BE2C (cell line): ENCODE measurements at places on chromosomes 16 and 17.

GRCh38 chr17:59004338-59005111 is 102.2 kb downstream of the TRIM37 start:
- DNase-seq, result peak; percentile 63

DNA sequence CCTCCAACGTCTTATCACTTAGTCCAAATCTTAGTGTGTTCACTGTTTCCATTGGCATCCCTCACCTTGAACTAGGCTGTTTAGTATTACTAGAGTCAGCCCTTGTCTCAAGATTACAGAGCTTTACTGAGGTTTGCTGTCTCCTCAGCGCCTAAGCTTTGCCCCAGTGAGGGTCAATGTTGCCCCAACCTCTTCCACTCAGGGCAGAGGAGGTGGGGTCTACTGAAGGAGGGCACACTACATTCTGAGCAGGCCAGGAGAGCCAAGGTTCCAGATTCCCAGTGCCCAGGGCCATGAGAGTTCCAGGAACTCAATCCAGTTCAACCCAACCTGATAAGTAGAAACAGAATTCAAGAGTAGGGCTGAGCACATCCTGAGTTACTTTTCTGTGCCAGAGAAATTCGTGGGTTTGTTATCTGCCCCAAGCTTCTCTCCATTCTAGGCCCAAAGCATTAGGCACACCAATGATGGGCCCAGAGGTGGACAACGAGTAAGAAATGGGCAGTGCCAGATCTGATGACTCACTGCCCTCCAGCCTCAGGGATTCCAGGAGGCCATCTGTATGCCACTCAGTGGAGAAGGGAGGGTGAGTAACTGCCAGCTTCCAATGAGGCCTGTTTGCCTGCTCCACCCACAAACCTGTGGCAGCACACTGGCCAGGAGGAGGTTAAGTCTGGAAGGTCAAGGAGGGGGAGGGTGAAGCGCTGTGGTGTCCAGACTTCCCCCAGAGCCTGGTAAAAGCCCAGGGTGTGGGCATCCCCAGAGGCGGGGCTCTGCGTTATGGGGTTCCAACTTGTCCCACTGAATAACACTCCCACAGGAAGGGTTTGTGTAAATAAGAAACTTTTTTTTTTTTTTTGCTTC is 8.2 kb downstream of the TUBG2 start:
- DNase-seq, result peak; percentile 70

- no peak for DNase-seq
Observed at GRCh38 chr16:88455610-88456355, 2.7 kb downstream of the ZFPM1 start.

DNA sequence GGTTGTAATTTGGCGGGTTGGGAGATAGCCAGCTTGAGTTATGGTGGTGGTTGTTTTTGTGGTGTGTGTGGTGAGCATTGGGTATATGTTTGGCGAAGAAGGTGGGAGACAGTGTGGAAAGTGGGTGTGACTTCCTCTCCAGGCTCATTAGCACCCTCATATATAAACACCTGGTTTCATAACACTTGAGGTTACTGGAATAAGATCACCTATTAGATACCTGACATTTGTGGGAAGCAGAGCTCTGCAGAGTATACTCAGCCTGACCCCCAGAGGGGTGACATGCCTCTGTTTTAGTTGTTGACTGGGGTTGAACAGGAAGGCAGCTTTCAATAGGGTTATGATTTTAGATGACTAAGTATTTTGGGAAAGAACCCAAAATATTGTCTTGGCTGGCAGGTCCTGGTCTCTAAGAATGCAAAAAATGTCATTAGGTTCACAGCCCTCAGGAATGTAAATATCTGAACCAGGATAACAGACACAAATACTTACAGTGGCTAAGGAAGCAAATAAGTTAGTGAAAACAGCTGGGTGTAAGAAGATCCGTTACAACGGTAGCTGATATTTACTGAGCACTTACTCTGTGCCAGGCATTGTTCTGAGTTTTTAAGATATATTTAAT is 18.3 kb upstream of the EFCAB13 start:
- DNase-seq, result no peak

GRCh38 chr16:11964761-11965551 is at the start of gene TNFRSF17:
Gene TNFRSF17 (plus strand): TSS chr16:11965210. CDS start chr16:11965325, 115 bp downstream.
- DNase-seq, result no peak

DNA sequence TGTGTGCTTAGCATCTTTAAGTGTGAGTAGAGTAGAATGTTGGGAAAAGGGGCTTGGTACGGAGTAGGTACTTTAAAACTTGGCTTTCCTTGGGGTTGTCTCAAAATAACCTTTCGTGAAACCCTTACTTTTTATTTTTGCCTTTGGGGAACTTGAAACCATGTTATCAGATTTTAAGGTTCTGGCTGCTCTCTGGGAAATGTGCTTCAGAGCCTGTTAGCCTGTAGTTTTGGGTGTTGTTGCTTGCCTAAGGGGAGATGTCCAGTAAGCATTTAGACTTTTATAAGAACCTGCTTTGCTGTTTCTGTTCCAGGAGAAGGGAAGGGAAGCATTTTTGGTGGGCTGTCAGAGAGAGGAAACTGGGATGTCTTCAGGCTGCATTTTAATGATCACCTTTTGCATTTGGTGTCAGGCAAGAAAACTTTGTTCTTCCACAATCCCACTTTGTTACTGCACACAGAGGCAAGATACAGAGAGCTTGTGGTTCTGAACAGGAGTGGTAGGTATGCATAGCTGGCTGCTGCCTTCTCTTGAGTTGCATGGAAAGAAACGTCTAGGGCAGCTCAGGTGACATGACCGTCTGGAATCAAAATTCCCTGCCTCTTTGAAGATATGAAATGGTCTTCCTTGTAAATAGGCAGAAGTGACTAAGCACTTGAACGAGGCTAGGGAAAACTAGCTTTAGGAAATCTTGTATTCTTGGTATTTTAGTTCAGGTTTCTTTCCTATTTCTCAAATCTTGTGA is 1.7 kb downstream of the RABEP1 start:
- no peak for DNase-seq

- no peak for DNase-seq
Observed at GRCh38 chr16:13041180-13041579, 139.8 kb downstream of the SHISA9 start.

DNA sequence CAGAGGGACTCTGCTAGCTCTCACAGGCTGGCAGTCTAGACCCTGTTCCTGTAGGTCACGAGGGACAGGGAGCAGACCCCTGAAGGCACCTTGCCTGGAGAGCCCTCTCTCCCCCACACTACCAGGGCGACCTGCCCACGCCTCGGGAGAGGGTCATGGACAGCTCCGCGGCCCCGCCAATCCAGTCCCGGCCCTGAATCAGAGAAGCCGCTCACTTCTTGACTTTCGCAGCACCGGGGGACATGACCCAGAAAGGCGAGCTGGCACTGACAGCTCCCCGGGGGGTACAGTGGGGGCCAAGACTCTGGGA is 5.1 kb downstream of the KIFC3 start:
- no peak for DNase-seq
